H9 (cell line): ENCODE measurements at places on chromosomes 6 and 20. TPM values are rescaled to one million over a fixed set of nuclear protein-coding genes. Genes with fewer than 3 reads are reported as not detected.
A peak's percentile ranks its signal among the peaks of the same experiment; 100 is the strongest.

DNA sequence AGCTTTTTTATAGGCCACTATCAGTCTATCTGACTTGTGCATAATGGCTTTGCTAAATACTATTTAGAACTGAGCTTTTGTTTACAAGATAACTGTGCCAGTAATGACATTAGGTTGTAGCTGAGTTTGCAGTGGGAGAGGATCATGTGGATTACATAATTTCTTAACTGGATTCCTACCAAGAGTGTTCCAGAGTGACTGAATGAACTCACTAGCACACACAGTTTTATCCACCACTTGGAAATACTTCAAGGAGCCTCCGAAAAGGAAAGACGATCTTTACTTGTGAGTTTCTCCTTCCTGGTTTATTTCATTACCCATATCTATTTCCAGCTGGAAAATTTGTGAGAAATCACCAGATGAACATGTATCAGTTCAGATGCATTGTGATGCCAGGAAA is 10.9 kb upstream of the SYNE1 start:
- no peaks in the 10 kb centered on the region for H3K27me3 ChIP-seq
- no peaks in the 10 kb centered on the region for H3K4me1 ChIP-seq

- no peaks in the 10 kb centered on the region for H3K36me3 ChIP-seq
- no peak overlapping the region for H3K4me3 ChIP-seq
- no peaks in the 10 kb centered on the region for H3K4me1 ChIP-seq
Measured at GRCh38 chr6:153150371-153150751, 19.3 kb upstream of the RGS17 start.

- H3K4me1 ChIP-seq, result no peaks in the 10 kb centered on the region
- no peak for DNase-seq
- no peak overlapping the region for H3K27ac ChIP-seq
- no peaks in the 10 kb centered on the region for H3K27me3 ChIP-seq
- H3K4me3 ChIP-seq, result no peak overlapping the region
Measured at GRCh38 chr6:25169553-25169952, 109.6 kb upstream of the CARMIL1 start.

GRCh38 chr6:25360621-25361020 is 81.4 kb downstream of the CARMIL1 start:
- H3K36me3 ChIP-seq, result no peaks in the 10 kb centered on the region
- no peaks in the 10 kb centered on the region for H3K27me3 ChIP-seq
- no peak overlapping the region for H3K4me3 ChIP-seq
- DNase-seq, result no peak
- peaks cover 6% of the 10 kb centered on the region; the same call in 1 of the 2 replicates for H3K4me1 ChIP-seq
- H3K27ac ChIP-seq, result no peak overlapping the region

DNA sequence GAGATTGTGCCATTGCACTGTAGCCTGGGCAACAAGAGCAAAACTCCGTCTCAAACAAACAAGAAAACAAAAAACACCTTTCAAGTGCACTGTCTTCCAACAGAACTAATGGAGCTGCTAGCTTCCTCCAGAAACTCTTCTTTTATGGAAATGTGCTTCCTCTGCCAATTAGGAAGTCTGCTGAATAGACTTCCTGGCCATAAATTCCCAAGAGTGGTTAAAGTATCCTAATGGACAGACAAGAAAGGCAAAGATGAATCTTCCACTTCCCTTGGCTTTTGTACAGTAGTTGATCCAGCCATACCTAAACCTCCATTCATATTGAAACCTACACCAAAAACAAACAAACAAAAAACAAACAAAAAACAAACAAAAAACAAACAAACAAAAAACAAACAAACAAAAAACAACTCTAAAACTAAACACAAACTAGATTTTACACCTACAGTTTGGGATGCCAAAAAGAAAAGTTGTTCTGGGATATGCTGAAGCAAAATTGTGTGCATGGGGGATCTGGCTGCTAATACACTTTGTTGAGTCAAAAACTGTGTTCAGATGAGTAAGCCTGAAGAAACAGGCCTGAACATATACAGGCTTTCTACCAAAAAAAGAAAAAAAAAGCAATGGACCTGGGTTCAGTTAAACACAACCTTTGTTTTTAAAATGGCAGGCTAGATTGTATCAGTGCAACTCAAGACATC is 59.8 kb upstream of the CARMIL1 start:
- no peaks in the 10 kb centered on the region for H3K4me1 ChIP-seq
- no peaks in the 10 kb centered on the region for H3K27me3 ChIP-seq
- peaks cover 4% of the 10 kb centered on the region; the same call in 1 of the 2 replicates for H3K36me3 ChIP-seq
- no peak overlapping the region for H3K27ac ChIP-seq
- no peak overlapping the region for H3K4me3 ChIP-seq
- DNase-seq, result no peak

GRCh38 chr6:135627092-135627715 is 129.7 kb upstream of the AHI1 start:
- no peaks in the 10 kb centered on the region for H3K36me3 ChIP-seq
- no peaks in the 10 kb centered on the region for H3K27me3 ChIP-seq
- H3K4me1 ChIP-seq, result no peaks in the 10 kb centered on the region
- no peak for DNase-seq
- no peak overlapping the region for H3K4me3 ChIP-seq
- H3K27ac ChIP-seq, result no peak overlapping the region

- H3K4me1 ChIP-seq, result no peaks in the 10 kb centered on the region
- H3K4me3 ChIP-seq, result no peak overlapping the region
- no peaks in the 10 kb centered on the region for H3K27me3 ChIP-seq
- no peak for DNase-seq
- H3K36me3 ChIP-seq, result peaks cover 3% of the 10 kb centered on the region; the same call in 2 of the 3 replicates
Measured at GRCh38 chr20:57621421-57622200, 1.4 kb upstream of the ZBP1 start.

- H3K4me1 ChIP-seq, result no peaks in the 10 kb centered on the region
- H3K36me3 ChIP-seq, result peaks cover 7% of the 10 kb centered on the region; the same call in 1 of the 2 replicates
- peak; percentile 34 for DNase-seq
- H3K27ac ChIP-seq, result no peak overlapping the region
Measured at GRCh38 chr6:108250240-108250866, 10.5 kb downstream of the SNX3 start.

GRCh38 chr20:37309290-37309689 is 19.8 kb downstream of the MANBAL start:
- H3K27ac ChIP-seq, result no peak overlapping the region
- H3K27me3 ChIP-seq, result no peaks in the 10 kb centered on the region
- DNase-seq, result no peak
- no peaks in the 10 kb centered on the region for H3K4me1 ChIP-seq
- H3K36me3 ChIP-seq, result peaks cover 13% of the 10 kb centered on the region

DNA sequence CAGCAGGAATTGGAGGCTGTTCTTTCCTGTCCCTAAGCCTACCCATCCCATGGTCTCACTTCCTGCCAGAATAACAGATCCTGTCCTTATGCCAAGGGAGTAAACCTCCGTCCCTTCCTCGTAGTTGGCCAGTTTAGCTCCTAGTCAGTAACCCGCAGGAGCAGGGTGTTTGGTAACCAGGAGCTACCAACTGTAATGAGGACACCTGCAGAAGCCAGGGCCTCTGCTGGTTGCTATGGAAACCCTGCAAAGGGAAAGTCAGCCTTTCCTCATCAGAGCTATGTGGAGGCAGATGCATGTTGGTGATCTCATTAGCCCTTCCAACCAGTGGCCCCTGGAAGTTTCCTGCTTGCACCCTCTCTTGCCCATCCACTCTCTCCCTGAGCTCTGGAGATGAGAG is 368.2 kb upstream of the SULF2 start:
- peak; percentile 38 for DNase-seq
- H3K4me1 ChIP-seq, result no peaks in the 10 kb centered on the region
- no peak overlapping the region for H3K4me3 ChIP-seq
- peaks cover 10% of the 10 kb centered on the region; the same call in 1 of the 2 replicates for H3K36me3 ChIP-seq

- peaks cover 4% of the 10 kb centered on the region; the same call in 1 of the 2 replicates for H3K27me3 ChIP-seq
- 0 out of 2 replicates have a peak, but pooled peaks cover 2% of the 10 kb centered on the region for H3K4me1 ChIP-seq
- H3K36me3 ChIP-seq, result no peaks in the 10 kb centered on the region
- no peak overlapping the region for H3K4me3 ChIP-seq
- no peak overlapping the region for H3K27ac ChIP-seq
- no peak for DNase-seq
Measured at GRCh38 chr6:30359276-30359675, 14.3 kb downstream of the RPP21 start.

GRCh38 chr6:81531869-81532561 is 220.5 kb downstream of the TENT5A start:
- no peaks in the 10 kb centered on the region for H3K36me3 ChIP-seq
- H3K4me1 ChIP-seq, result no peaks in the 10 kb centered on the region
- no peak overlapping the region for H3K27ac ChIP-seq
- no peaks in the 10 kb centered on the region for H3K27me3 ChIP-seq

- H3K4me3 ChIP-seq, result no peak overlapping the region
- no peaks in the 10 kb centered on the region for H3K27me3 ChIP-seq
- H3K36me3 ChIP-seq, result no peaks in the 10 kb centered on the region
- no peaks in the 10 kb centered on the region; the same call in 1 of the 2 replicates for H3K4me1 ChIP-seq
- H3K27ac ChIP-seq, result no peak overlapping the region
Measured at GRCh38 chr20:19428324-19428723, 215.9 kb downstream of the SLC24A3 start.

- no peaks in the 10 kb centered on the region for H3K4me1 ChIP-seq
- H3K4me3 ChIP-seq, result no peak within 1 kb of the TSS
- no peak for DNase-seq
- no peaks in the 10 kb centered on the region for H3K27me3 ChIP-seq
Measured at GRCh38 chr6:31010393-31011060, at the start of gene MUC22. Gene MUC22 (plus strand): TSS chr6:31010474. CDS start chr6:31010707, 233 bp downstream.

DNA sequence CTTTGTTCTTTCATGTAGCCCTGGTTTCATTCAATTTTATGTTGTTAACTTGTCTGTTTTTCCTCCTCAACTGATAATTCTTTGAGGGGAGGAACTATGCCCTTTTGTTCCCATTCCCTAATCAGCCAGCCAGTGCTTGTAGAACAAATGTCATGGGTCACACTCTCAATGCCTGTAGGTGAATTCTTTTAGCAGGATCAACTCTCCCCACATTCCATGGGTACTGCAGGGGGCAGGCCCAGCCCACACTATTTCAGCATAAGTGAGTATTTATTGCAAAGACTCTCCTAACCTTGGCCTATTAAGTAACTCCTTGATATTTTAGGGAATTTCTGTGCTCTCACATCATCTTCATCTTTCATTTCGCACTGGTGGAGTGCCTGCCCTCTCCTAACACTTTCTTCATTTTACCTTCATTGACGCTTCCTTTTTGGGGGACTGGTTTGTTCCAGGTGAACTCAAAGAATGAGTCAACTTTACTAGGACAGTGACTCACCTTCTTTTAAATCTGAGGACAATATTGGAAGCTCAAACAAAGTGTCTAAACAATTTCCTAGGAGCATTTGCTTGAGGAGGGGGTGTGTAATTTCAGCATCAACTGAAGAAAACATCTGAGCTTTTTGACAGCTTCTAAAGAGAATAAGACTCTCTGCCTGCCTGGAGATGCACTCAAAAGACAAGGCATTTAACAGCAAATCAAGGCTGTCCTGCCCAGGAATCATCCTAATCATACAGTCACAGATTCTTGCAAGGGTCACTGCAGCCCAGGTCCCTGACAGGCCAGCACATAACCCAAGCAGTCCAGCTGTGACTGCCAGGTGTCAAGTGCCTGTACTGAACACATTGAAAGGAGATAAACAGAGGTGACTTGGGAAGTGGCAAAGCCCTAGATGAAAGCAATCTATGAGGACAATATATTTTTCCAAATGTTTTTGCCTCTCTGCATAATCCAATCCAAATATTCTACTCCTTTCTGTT is 263.9 kb upstream of the PRND start:
- no peak for DNase-seq
- H3K27me3 ChIP-seq, result no peaks in the 10 kb centered on the region
- peaks cover 5% of the 10 kb centered on the region; the same call in 1 of the 2 replicates for H3K4me1 ChIP-seq
- H3K36me3 ChIP-seq, result no peaks in the 10 kb centered on the region; the same call in 1 of the 3 replicates
- no peak overlapping the region for H3K27ac ChIP-seq

DNA sequence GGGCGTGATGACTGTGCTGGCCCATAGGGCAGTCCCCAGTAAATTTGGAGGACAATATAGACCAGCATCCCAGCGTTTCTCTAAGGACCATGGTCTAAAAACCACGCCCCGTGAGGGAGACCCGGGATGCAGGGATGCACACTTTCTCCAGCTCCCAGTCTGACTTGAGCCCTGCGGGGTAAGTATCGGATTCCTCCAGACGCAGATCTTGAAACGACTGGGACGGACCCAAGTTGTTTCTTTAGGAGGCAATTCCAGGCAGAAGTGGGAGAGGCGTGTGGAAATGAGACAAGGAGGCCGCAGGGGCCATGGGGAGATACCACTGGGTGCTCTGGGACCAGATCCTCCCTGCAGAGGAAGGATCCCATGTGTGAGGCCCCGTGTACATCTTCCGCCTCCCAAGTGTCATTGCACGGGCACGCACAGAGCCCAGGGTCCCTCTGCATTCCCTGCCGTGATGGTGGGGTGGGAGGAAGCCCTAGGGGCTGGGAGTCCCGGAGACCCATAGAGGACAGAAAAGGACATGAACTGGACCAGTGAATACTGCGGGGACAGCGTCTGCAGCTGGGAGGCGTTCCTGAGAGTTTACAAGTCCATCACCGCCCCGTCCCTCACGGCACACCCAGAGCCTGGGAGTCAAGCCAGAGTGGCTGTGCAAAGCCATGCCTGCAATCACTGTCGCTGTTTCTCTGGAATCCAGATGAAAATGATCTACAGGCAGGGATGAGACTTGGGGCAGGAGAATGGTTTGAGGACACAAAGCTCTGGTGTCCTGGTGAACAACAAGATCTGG is 522.9 kb downstream of the CDH26 start:
- H3K27ac ChIP-seq, result no peak overlapping the region
- no peak for DNase-seq
- no peaks in the 10 kb centered on the region for H3K27me3 ChIP-seq
- H3K4me1 ChIP-seq, result no peaks in the 10 kb centered on the region; the same call in 1 of the 2 replicates

GRCh38 chr20:41017448-41018042 is 11.1 kb upstream of the TOP1 start:
- no peaks in the 10 kb centered on the region for H3K36me3 ChIP-seq
- no peak for DNase-seq
- no peak overlapping the region for H3K4me3 ChIP-seq
- H3K4me1 ChIP-seq, result no peaks in the 10 kb centered on the region
- no peak overlapping the region for H3K27ac ChIP-seq
- H3K27me3 ChIP-seq, result no peaks in the 10 kb centered on the region

GRCh38 chr6:135291288-135292076 is 110.4 kb downstream of the MYB start:
- no peaks in the 10 kb centered on the region for H3K27me3 ChIP-seq
- no peak overlapping the region for H3K4me3 ChIP-seq
- no peaks in the 10 kb centered on the region for H3K36me3 ChIP-seq
- no peak overlapping the region for H3K27ac ChIP-seq

GRCh38 chr6:160265869-160266476 is 7.4 kb upstream of the SLC22A2 start:
- no peak for DNase-seq
- H3K4me3 ChIP-seq, result no peak overlapping the region
- H3K27ac ChIP-seq, result no peak overlapping the region
- H3K27me3 ChIP-seq, result no peaks in the 10 kb centered on the region

- no peak for DNase-seq
- H3K4me1 ChIP-seq, result no peaks in the 10 kb centered on the region; the same call in 1 of the 2 replicates
- no peaks in the 10 kb centered on the region for H3K27me3 ChIP-seq
- H3K36me3 ChIP-seq, result no peaks in the 10 kb centered on the region
- no peak overlapping the region for H3K4me3 ChIP-seq
Measured at GRCh38 chr6:153103319-153103655, 27.8 kb downstream of the RGS17 start.

- peaks cover 2% of the 10 kb centered on the region; the same call in 1 of the 2 replicates for H3K4me1 ChIP-seq
- H3K4me3 ChIP-seq, result no peak overlapping the region; the same call in 2 of the 3 replicates
- no peak overlapping the region for H3K27ac ChIP-seq
- no peaks in the 10 kb centered on the region for H3K27me3 ChIP-seq
- H3K36me3 ChIP-seq, result no peaks in the 10 kb centered on the region
Measured at GRCh38 chr6:168179702-168180382, 100.8 kb upstream of the FRMD1 start.

The ATRN gene
- 22.4 and 23.1 TPM in 2 replicates for total RNA-seq

The SLC24A3 gene
- total RNA-seq, result 0.83 and 1.1 TPM in 2 replicates

The MED23 gene
- total RNA-seq, result 13.6 and 16.2 TPM in 2 replicates

The COL9A3 gene
- 137 and 150 TPM in 2 replicates for total RNA-seq
